Effector memory CD4-positive, alpha-beta T cell (primary cell): ENCODE measurements at places on chromosomes 12 and 14.

DNA sequence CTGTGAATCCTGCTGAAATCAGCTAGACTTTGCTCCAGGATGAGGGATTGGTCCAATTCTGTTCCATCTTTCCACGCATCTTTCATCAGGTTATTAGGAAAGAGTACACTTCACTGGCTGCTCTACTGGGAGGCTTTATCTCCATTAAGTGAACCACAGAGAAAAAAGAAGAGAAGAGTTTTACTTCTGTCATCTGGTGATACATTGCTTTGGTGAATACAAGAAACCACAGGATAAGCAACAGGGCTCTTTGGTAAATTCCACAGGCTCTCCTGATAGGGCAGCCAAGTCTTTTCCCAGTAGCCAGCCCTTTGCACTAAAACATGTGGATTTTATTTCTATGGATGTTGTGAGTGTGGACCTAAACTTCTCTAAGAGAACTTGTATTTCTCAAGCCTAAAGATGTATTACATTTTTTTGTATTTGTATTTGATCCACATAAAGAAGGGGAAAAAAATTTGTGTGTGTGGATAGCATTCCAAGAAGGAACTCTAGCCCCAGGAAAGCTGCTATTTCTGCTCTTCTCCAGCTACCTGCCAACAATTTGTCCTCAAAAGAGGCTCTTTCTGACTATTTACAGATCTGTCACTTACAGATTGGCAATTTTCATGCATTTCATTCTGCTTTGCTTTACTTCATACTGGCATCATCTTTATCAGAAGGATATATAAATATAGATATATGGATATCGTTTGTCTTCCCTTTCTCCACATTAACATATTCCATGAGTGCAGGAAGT, 1117.6 kb upstream of the TMEM132C start:
- no peak for DNase-seq

DNA sequence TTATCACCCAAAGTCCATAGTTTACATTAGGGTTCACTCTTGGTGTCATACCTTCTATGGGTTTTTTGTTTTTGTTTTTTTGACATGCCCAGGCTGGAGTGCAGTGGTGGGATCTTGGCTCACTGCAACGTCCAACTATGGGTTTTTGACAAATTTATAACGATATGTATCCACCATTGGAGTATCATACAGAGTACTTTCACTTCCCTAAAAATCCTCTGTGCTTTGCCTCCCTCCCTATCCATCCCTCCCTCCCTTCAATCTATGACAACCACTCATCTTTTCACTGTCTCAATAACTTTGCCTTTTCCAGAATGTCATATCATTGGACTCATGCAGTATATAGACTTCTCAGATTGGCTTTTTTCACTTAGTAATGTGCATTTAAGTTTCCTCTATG, 139.0 kb upstream of the CCDC198 start:
- no peak for DNase-seq

DNA sequence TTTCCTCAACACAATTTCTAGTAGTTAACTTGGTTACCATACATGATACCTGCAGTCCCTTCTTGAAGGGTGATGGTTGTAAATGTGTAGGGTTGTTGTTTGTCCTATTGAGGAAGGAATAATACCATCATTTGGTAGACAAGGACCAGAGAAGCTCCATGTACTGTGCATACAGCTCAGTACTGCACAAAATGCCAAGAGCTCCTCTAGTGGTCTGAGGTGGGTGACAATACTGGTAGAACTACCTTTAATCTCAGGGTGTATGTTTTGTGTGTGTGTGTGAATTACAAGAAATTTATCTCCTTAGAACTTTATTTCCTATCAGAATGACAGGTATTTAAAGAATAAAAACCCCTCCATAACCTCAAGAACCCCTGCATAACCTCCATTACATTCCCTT, 575.3 kb downstream of the TMTC2 start:
- no peak for DNase-seq

DNA sequence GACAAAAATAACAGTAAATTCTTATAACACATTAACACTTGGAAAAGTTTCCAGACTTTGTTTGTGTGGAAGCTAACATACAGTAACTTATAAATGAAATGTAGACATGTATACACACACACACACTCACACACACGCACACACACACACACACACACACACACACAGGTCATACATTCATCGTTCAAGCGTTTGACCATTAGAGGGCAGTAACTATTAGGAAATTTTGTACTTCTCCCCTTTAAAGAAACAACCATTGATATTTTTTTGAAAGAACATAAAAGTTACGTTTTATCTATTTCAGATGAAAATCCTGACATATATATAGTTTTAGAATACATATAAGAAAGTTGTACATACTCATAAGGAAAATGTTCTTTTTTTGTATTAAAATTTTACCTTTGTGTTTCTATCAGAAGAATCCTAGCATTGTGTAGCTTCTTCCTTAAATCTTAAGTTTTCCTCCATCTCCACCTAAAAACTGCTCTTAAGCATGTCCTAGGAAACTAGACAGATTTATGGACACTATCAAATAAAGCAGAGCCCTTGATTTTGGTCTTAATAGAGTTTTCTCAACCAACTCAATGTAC, 29.0 kb downstream of the PTPRQ start:
- no peak for DNase-seq

GRCh38 chr12:117774941-117775775, 193.6 kb downstream of the KSR2 start:
- no peak for DNase-seq

DNA sequence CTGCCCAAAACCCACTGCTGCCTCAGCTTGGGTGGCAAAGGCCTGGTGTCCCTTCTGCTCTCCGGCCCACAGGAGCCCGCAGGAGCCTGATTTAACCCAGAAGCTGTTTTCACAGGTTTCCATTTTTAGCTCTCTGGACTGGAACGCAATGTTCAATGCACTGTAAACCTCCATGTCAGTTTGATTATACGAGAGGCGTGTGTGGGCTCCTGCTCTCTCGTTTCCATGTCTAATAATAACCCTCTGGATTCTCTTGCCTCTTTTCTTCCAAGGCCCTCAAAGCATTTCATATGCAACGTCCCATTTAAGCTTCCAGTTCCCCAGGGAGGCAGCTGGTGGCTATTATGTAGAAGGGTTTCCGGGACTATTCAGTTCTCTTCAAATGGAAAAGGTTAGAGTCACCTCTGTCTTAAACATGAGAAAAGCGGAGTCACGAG, 161.1 kb downstream of the SUDS3 start:
- DNase-seq: no peak

DNA sequence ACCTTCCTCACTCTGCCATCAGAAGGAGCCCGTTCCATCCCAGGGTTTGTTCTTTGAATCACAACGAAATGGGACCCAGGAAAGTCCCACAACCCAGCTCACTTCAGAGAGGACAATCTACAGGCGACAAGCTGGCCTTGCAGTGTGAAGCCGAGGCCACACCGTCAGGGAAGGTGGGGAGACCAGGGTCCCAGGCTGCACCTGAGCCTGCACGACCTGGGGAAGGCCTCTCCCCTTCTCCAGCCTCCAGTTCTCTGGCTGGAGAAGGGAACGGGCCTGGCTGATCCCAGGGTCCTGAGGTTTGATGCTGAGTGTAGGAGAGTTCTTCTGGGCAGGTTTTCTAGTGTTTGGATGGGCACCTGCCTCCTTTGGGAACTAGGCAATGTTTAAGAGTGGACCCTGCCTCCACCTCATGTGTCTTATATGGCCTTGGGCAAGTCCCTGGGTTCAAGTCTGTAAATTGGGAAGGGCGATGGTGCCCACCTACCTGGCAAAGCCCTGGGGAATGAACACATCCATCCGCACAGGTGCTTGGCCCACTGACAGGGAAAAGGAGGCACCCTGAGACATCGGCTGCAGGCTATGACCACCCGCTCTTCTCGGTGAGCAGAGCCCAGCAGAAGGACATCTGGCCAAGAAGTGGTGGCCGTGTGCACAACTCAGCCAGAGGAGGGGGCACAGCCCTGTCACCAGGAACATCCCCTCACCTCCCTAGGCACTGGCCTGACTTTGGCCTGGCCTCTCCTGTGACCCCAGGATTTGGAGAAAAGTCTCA, 77.9 kb upstream of the BCL11B start:
- DNase-seq: no peak

- peak; percentile 69 for DNase-seq
Observed at GRCh38 chr12:116358893-116359761, 81.6 kb upstream of the MED13L start.

- no peak for DNase-seq
Observed at GRCh38 chr12:83224012-83224411, 537.3 kb downstream of the TMTC2 start.

DNA sequence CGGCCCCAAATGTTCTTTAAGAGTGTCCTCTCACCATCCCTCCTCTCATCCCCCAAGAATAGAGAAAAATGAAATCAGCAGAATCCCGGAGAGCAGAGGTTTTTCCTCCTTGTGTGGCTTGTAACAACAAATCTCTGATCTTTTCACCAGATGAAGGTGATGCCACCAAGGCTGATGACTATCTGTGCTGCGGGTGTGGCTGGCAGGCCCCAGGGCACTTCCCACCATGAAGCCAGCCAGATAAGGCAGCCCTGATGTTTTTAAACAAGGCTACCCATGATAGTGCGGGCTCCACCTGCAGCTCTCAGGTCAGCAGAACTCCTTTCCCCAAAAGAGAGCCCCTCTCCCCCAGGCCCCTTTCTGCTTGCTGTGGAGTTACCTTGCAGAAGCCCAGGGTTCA, 58.0 kb upstream of the PARP11 start:
- no peak for DNase-seq

DNA sequence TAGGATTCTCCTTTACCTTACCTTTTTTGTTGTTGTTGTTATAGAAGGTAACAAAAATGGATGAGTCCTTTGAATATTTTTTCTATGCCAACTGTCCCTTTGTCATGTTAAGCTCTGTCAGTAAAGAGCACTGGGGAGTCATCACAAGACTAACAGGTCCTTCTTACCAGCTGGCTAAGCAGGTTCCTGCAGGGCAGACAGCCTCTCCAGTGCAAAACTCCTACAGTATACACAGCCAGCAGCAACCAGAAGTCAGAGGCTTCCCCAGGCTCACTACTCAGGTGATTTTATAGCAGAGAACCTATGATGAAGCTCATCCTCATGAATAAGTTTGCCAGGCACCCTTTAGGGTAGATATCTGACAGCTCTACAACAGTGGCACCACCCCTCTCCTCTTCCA, 271.1 kb downstream of the RERGL start:
- no peak for DNase-seq

DNA sequence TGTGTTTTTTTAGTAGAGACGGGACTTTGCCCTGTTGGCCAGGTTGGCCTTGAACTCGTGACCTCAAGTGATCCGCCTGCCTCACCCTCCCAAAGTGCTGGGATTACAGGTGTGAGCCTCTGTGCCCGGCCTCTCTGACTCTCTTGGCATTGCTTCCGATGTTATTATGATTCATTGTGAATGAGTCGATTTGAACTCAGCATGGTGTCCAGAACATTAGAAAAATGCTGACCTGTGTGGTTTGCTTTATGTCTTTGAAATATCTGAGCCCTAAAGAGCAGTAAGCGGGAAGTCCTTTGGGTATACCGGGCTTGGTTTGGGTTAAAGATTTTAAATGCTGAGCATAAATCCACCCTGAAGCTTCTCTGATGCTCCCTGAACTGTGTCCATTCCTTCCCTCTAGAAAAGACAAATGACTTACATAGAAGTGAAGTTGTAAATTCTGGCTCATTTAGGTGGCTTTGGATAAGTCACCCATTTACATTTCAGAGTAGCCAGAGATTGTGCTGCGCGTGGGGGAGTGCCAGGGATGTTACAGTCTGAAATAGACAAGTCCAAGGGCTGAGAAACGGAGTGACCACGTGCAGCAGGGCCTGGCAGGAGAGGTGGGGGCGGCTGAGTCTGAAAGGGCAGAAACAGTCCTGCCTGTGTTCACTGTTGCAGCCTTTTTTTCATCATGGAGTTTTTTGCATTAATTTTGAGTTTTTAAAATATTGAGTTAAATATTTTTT, 39.6 kb downstream of the SLC15A4 start:
- DNase-seq: no peak

DNA sequence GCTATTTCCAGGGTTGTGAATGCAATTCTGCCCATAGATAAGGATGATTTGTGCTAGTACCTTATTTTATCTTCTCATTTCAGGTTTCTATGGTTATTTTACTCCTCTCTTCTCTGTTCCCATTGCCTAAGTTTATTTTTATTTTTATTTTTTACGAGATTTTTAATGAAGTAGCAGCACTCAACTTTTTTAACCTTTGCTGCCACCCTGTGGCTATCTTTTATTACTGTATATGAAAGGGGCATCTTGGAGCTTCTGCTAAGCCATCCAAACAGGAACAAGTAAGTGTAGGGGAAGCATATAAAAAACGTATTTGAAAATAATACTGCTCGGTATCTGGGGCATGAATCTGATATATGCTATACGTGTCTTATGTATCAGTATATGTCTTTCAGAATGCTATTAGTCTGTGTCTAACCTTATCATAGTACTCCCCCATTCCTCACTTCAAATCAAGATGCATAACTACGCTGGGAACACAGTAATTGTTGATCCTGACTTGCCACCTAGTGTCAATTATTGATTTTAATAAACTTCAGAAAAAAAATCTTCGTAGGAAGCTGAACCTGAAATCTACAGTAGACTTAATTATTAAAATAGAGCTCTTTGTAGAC, 60.3 kb downstream of the KLRG1 start:
- no peak for DNase-seq

GRCh38 chr14:25843481-25844470, 754.1 kb downstream of the NOVA1 start:
- no peak for DNase-seq

GRCh38 chr12:119578112-119578511, 15.5 kb upstream of the TMEM233 start:
- DNase-seq: no peak

DNA sequence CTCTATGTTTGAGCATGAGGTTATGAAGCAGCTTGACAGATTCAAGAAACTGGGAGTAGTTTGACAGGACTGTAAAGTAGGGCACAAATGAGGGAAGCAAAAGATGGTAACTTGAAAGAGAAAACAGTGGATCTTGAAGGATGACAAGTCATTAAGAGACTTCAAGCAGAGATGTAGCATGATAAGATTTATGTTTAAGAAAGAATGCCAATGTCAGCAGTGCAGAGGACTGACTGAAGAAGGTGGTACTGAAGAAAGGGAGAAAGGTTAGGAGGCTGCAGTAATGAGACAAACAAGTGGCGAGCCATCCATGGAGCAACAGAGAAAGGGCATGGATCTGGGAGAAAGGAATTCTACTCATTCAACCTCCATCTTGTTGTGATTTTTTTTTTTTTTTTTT, 120.2 kb upstream of the RAP1B start:
- DNase-seq: no peak

- no peak for DNase-seq
Observed at GRCh38 chr12:123141615-123142517, 9.0 kb downstream of the PITPNM2 start.

- no peak for DNase-seq
Observed at GRCh38 chr12:92140896-92141536, 4.6 kb downstream of the BTG1 start.
